Uterus (tissue), 4 donors: ENCODE measurements at places on chromosomes 1 and 21. TPM values are rescaled to one million over a fixed set of nuclear protein-coding genes. Genes with fewer than 3 reads are reported as not detected.

DNA sequence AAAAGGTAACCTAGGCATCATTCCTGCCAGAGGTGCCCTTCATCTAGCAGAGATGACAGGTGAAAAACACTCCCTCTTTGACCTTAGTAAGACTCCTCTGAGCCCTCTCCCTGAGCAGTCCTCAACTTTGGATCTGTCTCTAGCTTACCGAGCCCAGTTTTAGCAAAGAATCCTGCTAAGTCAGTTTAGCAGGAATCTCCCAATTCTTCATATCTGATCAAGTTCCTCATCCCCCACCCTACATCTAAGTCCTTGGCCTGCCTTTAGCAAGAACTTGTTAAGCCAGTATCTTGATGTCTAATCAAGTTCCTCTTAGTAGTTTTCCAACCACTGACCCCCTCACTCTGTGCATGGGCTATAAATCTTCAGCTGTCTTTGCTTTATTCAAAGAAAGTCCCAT is 235.6 kb downstream of the OMA1 start:
- no peak for DNase-seq
- no peak overlapping the region for H3K27ac ChIP-seq
- H3K27me3 ChIP-seq = no peaks in the 10 kb centered on the region

DNA sequence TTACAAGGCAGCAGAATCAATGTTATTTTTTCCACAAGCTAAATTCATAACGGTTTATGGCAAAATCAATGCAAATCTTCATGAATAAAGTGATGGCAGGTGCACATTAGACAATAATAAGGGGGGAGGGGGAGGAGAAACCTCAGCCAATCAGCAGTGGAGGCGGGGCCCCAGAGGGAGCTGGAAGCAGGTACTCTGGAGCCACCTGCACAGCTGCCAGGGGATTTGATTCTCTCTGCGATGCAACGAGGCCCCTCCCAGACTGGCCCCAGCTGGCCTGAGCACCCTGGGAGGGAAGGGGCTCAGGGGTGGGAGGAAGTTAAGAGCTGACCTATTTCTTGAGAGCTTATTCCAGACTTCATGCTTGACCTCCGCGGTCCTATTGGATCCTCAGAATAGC is 127.8 kb upstream of the IGSF21 start:
- no peaks in the 10 kb centered on the region for H3K4me1 ChIP-seq
- no peak overlapping the region for H3K27ac ChIP-seq
- H3K36me3 ChIP-seq = no peaks in the 10 kb centered on the region

GRCh38 chr21:27734146-27734545 is 767.3 kb upstream of the ADAMTS5 start:
- no peak overlapping the region for H3K4me3 ChIP-seq
- H3K27me3 ChIP-seq = no peaks in the 10 kb centered on the region
- no peak for DNase-seq
- no peaks in the 10 kb centered on the region for H3K36me3 ChIP-seq
- H3K4me1 ChIP-seq = no peaks in the 10 kb centered on the region

DNA sequence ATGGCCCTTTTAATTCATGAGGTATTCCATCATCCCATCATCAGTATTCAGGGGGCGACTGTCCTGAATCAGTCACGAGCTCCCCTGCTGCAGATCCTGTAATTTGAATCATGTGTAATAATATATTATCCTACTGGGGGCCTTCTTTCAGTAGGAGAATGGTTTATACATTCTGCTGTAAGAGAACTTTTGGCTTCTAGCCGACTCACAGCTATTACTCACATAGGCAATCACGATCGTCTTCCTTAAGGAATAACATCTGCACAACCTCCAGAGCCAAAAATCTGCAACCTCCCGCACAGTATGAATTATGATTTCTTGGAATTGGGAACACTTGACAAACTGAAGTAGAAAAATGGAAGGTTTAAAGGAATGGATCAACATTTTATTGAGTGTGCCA is 343.0 kb downstream of the USP25 start:
- peak overlapping the region; percentile 21 for H3K4me3 ChIP-seq
- peak; percentile 48 for DNase-seq
- no peaks in the 10 kb centered on the region for H3K27me3 ChIP-seq
- H3K4me1 ChIP-seq = no peaks in the 10 kb centered on the region

- H3K4me3 ChIP-seq = no peak overlapping the region
- H3K27ac ChIP-seq = no peak overlapping the region
- H3K27me3 ChIP-seq = no peaks in the 10 kb centered on the region
- DNase-seq = no peak
These were observed 48.2 kb upstream of the ETV3 start for GRCh38 chr1:157186281-157186992.

IGSF5 gene
- not detected for total RNA-seq

KCNE2 gene
- not detected for total RNA-seq

MMP23B gene
- total RNA-seq = 10.0 TPM
